ENCODE measurements at places on chromosomes 5 and 9.
A peak's percentile ranks its signal among the peaks of the same experiment; 100 is the strongest.

- peak; percentile 72 for DNase-seq
These were observed 53.7 kb downstream of the PAX5 start for GRCh38 chr9:36980148-36980974.

DNA sequence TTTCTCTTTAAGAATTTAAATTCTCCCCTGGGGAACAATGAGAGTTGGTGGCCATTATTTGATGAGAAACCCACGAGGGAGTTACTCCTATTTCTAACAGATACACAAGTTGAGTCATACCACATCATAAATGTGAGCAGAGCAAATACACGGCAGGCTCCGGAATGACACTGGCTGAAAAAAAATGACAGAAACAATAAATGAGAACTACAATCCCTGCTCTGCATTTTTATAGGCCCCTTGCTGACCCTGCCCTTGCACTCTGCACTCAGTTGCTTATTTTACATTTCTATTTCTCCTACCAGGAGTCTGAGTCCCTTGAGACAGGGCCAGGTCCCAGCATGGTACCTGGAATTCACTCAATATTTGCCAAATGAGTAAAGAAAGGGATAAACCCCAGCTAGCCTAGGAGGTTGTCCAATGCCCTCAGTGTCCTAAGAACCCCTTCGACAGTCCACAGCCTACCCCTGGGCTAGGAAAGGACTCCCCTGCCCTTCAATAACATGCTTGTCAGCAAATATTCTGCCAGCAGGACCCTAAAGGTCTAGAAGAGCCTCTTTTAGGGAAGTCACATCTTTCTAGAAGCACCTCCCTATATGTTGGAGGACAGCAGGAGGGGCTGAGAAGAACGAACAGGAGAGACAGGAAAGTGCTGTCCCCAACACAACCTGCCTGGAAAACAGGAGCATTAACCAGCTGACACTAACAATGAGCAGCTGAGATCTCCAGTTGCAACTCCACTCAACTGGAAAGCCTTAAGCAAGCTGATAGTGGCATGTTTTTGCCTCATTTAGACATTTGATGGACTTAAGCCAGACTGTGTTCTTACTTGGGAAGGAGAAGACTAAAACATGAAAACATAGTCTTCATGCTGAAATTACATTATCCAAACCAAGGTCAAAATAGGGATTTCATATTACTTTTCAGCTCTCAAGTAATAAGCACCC lies 191.2 kb downstream of the ACTL7B start:
- no peak for DNase-seq

DNA sequence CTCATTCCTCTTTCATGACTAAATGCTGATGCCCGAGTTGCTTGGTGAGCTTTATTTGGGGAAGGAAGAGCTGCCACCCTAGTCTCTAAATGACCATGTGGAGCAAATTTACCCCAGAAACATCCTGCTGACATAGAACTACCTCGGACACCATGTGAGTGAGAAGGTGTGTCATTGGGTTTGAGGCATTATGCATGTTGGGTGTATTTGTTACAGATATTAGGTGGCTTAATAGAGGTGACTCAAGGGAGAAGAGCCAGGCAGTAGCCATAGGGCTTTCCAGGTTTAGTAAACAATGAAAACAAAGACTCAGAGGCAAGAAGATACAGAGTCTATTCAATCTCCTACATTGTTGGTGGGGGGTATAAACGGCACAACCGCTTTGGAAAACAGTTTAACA lies 581.5 kb downstream of the CCDC171 start:
- no peak for DNase-seq

GRCh38 chr9:136262671-136263178 lies 17.1 kb upstream of the QSOX2 start:
- DNase-seq: no peak

- DNase-seq: no peak
These were observed 38.8 kb upstream of the SEMA6A start for GRCh38 chr5:116613445-116613844.

GRCh38 chr9:10144355-10144754 lies 468.4 kb downstream of the PTPRD start:
- DNase-seq: peak; percentile 25

- DNase-seq: no peak
These were observed 984.3 kb upstream of the TYRP1 start for GRCh38 chr9:11708899-11709298.

DNA sequence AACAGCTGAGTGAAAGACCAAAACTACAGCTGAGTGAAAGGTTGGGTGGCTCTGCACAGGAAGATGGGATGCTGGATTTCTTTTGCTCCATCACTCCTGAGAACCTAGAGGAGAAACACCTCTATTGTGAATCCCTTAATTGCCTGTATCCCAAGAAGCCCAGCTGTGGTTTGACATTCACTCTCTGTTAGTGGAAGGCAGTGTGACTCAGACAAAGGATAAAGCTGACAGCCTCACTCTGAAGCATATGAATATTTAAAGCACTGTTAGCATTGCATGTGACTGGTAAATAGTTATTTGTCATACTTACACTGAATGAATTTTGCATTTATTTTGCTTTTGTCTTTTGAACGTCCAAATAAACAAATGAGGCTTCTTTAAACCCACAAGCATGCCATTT lies 367.1 kb upstream of the RIOK2 start:
- DNase-seq: no peak

GRCh38 chr5:176680226-176680563 lies 32.9 kb downstream of the TSPAN17 start:
- DNase-seq: no peak

DNA sequence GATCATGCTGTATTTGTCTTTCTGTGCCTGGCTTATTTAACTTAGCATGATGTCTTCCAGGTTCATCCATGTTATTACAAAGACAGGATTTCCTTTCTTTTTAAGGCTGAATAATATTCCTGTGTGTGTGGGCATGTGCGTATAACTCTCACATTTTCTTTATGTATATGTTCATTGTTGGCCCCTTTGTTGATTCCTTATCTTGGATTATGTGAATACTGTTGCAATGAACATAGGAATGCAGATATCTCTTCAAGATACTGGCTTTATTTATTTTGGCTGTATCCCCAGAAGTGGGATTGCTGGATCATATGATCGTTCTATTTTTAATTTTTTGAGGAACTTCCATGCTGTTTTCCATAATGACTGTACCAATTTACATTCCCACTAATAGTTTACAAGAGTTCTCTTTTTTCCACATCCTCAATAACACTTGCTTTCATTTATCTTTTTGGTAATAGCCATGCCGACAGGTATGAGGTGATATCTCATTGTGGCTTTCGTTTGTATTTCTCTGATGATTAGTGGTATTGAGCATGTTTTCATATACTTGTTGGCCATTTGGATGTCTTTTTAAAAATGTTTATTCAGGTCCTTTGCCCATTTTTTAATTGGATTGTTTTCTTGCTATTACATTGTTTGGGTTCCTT lies 38.0 kb downstream of the CREBRF start:
- DNase-seq: no peak

- no peak for DNase-seq
These were observed 187.7 kb upstream of the RGMB start for GRCh38 chr5:98585661-98586310.

DNA sequence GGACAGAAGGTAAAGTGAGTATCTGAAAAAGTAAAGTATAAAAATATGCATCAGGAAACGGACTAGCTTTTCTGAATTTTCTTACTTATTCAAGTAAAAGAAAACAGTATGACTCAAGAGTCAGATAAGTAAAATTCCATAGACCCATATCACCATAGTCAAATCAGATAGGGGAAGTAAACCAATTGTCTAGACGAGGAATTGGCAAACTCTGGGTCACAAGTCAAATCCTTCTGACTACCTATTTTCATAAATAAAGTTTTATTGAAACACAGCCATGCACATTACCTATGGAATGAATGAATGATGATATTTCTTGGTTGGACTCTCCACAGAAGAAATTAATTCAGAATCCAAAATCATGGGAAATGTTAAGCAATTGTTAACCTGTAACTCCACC lies 59.1 kb upstream of the TMC1 start:
- DNase-seq: no peak

DNA sequence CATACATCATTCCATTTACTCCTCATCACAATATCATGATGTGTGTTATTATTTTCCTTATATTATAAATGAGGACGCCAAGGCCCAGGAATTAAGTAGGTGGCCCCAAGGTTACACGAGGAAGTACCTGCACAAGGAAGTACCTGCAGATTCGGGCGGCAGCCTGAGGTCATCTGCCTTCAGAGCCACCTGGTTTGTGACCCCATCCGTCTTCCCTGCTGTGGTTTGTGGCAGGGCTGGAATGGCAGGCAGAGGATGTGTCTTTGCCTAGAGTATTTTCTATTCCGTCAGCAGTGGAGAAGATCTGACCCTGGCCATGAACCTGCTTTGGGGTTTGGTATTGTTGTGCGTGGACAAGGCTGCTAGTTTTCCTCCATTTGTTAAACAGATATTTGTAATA lies 59.7 kb downstream of the PDZD2 start:
- no peak for DNase-seq

- DNase-seq: peak; percentile 19
These were observed 101.2 kb downstream of the TRIM36 start for GRCh38 chr5:115068239-115069086.

DNA sequence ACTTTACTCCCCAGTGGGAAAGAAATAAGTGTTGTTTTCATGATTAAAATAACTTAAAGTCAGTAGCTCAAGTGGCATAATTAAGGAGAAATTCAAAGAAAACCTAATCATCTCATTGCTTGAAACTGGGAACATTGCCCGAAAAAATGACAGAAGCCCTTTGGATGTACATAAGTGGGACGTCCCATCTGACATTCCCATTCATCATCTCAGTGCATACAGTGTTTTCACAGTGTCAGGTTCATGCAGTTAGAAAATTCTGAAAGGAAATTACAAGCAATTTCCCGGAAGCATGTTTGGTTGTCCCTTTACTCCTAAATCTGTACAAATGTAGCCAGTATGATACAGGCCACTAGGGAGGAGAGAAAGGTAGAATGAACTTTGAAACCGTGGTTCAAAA lies 95.6 kb downstream of the ADAMTS16 start:
- no peak for DNase-seq

DNA sequence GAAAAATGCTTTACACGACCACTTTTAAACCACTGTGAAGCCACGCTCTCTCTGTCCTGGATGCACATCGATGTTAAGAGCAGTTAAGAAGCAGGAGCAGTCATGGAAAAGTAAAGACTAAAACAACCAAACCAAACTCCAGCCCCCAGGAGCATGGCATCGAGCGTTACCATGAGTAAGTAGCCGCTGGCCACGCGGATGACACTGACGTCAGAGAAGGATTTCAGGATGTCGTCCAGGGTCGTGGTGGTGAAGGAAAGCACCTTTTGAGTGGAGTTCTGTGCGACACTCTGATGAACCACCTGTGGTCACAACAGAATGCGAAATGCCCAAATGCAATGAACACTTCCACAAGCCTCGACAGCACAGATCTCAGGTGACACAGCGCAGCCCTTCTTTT lies 38.9 kb downstream of the PTCH1 start:
- no peak for DNase-seq

DNA sequence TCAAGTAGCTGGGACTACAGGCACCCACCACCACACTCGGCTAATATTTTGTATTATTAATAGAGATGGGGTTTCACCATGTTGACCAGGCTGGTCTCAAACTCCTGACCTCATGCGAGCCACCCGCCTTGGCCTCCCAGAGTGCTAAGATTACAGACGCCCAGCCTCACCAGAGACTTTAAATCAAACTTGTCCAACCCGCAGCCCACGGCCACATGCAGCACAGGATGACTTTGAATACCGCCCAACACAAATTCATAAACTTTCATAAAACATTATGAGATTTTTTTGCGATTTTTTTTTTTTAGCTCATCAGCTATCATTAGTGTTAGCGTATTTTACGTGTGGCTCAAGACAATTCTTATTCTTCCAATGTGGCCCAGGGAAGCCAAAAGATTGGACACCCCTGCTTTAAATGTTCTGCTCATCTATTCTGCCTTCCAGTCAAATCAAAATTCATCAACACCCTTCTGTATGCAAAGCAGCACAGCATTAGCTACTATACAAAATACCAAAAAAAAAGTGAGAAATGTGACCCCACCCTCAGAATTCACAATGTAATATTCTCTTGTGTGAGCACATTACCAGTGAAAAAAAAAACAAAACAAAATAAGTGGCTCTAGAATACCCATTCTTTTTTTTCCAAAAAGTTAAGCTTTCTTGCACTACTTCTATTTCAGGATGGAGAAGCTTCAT lies 42.7 kb upstream of the CDC42SE2 start:
- DNase-seq: no peak

DNA sequence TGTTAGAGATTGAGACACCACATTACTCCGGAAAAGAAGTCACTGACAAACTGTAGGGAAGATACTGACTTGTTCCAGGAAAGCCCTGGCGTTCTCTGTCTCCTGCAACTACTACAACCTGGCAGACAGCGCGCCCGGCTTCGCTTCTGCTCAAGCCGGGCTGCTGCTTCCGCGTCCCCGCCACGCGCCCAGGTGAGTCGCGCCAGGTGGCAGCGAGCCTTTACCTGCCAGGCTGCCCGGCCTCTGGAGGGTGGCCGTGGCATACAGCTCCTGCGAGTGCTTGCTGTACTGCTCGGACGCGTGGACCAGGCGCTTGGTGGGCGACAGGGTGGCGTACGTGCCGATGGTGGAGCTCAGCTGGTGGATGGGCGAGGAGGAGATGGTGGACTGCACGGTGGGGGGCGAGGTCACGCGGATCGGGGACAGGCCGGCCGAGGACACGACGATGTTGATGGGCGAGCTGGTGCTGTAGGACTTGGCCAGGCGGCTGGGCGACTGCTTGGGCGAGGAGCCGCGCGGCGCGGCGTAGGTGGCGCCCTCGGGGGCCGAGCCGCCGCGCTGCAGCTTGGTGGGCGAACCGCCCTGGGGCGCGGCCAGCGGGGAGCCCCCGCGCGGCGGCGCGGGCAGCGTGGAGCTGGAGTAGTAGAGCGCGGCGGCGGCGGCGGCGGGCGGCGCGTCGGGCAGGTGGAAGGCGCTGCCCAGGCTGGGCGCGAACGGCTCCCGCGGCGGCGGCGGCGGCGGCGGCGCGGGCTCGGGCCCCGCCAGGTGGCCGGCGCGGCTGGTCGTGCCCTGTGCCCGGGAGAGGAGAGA lies 519.6 kb downstream of the CTNND2 start:
- DNase-seq: no peak

DNA sequence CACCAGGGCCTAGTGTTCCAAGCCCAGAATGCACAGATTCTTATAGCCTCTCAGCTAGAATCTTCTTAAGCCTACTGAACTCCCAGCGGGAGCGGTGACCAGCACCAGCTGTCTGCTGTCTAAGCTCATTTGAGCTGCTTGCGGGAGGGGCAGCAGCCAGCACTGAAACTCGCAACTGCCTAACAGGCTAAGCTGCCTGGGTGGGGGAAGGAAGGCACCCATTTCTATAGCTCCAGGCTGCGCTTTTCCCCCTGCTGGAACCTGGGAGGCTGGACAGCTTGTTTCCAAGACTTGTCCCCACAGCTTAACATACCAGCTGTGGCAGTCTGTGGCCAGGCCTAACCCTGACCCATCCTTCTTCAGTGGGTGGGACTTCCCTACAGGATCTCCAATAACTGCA lies 512.9 kb downstream of the EFNA5 start:
- DNase-seq: no peak

GRCh38 chr9:27157097-27157496 lies 48.1 kb downstream of the TEK start:
- no peak for DNase-seq

GRCh38 chr9:127571971-127572370 lies 40.1 kb upstream of the STXBP1 start:
- no peak for DNase-seq

- DNase-seq: no peak
These were observed 46.4 kb upstream of the PRRC2B start for GRCh38 chr9:131347376-131348020.

All from DMS153 (cell line).